Spinal cord (tissue), 10 donors: ENCODE measurements at places on chromosomes 3 and 15. TPM values are rescaled to one million over a fixed set of nuclear protein-coding genes. Genes with fewer than 3 reads are reported as not detected.

DNA sequence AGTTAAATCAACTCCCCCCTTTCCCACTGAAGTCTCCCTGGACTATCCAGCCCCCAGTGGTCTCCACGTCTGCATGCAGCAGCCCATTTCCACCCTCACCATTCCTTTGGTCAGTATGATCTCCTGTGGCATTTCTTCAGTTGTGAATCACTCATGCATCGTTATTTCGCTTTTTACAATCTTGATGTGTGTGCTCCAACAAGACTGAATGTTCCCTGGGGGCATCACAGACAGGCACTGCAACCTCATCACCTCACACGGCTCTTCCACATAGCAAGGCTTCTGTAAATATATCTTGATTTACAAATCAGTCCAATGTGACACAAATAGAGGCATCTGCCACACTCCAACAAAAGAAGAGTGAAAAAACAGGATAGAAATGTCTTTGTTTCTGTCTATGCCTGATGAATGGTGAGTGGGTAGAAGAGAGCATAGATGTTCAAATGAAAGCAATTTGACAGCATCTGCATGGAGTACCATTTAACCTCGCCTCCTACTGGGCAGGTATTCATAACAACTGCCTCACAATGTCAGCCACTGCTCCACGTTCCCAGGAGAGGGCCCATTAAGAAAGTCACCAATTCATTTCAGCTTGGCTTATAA is 5.2 kb downstream of the HEG1 start:
- no peak overlapping the region for H3K4me3 ChIP-seq
- no peak for DNase-seq
- H3K36me3 ChIP-seq: no peaks in the 10 kb centered on the region
- peaks cover 25% of the 10 kb centered on the region for H3K4me1 ChIP-seq

DNA sequence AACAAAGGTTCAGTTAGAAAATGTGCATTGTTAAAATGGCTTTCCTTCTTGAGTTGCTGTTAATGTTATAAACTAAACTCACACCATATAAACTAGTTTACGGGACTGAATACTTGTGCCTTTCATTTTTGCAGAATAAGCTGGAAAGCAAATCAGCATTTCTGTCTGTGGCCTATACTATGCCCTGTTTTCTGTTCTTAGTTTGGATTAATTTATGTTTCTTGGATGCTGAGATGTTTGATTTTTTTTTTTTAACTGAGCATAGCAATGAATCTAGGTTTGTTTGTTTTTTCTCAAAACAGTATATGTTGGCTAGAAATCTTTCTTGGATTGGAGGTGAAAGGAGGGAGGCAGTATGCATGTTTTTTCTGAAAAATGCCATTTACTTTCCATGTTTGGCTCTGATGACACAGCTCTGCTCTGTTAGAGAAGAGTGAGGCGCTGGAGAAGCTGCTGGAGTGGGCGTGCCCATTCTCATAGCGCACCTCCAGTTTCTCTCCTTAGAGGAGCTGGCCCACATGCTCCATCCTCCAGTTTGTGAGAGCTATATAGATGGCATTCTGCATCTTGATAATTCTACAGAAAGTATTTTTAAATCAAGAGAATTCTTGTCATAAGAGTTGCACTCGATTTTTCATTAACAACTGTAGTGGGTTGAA is 423.6 kb upstream of the TPM1 start:
- H3K27me3 ChIP-seq: no peaks in the 10 kb centered on the region
- H3K4me1 ChIP-seq: peaks cover 2% of the 10 kb centered on the region
- H3K27ac ChIP-seq: peak overlapping the region; percentile 61
- H3K4me3 ChIP-seq: no peak overlapping the region
- DNase-seq: no peak
- no peaks in the 10 kb centered on the region for H3K36me3 ChIP-seq

DNA sequence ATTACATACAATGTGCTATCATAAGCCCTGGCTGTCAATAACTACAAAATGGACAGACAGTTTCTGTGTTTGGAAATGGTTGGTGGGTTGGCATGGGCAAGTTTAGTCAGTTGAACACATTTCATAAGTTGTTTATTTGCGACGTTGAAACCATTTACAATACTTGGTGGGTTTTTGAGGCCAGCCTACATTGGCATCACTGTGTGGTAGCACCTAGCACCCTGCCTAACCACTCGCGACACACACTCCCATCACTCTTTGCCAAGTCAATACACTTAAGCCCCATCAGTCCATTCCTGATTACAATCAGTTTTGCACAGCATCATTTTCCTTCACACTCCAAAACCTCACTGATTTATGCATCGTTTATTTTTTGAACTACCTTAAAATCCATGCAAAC is 13.8 kb downstream of the PROK2 start:
- no peak overlapping the region for H3K27ac ChIP-seq
- DNase-seq: no peak
- no peaks in the 10 kb centered on the region for H3K36me3 ChIP-seq
- no peaks in the 10 kb centered on the region for H3K4me1 ChIP-seq
- no peak overlapping the region for H3K4me3 ChIP-seq

- no peak overlapping the region for H3K27ac ChIP-seq
- no peaks in the 10 kb centered on the region for H3K27me3 ChIP-seq
- DNase-seq: no peak
- peaks cover 3% of the 10 kb centered on the region for H3K4me1 ChIP-seq
- no peaks in the 10 kb centered on the region for H3K36me3 ChIP-seq
- no peak overlapping the region for H3K4me3 ChIP-seq
Measured at GRCh38 chr15:64807051-64807749, 18.2 kb downstream of the PIF1 start.

DNA sequence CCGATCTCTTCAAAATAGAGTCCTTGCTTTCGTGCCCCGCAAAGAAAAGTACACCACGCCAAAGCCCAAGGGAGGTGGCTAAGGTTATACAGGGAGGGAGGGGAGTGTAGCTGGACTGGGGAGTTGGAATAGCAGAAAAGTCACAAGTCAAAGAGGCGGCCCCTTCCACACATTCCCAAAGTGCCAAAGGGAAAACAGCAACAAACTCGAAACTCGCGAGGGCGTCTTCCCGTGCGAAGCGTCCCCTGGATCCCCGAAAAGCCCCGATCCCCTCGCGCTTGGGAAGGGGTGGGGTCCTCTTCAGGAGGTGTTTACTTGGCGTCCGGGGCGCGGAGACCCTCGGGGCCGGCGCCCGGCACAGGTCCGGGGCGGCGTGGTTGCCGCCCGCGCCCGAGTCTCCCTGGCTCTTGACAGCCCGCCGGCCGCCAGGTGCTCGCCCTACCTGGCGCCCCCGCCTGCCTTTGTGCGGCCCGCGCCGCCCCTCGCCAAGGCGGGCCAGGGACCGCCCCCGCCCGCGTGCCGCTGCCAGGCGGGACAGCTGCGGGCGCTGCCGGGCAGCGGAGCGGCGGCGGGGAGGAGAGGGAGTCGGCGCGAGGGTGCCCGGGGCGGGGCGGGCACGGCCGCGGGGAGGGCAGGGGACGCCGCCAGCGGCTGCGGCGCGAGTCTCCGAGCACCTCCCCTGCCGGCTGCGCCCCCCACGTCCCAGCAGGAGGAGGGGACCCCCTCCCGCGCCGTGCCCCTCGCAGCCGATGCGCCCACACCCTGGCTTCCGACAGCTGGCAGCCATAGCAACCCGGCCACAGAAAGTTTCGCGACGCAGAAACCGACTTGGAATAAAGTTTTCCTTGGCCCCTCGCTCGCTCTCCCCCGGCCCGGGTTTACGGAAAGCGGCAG is 966 bp downstream of the MYO1E start:
- peaks cover 7% of the 10 kb centered on the region for H3K27me3 ChIP-seq
- peak overlapping the region; percentile 97 for H3K27ac ChIP-seq
- H3K4me3 ChIP-seq: peak overlapping the region; percentile 92
- DNase-seq: no peak
- no peaks in the 10 kb centered on the region for H3K36me3 ChIP-seq
- peaks cover 8% of the 10 kb centered on the region for H3K4me1 ChIP-seq

GRCh38 chr15:73571346-73571745 is 61.8 kb downstream of the NPTN start:
- no peak overlapping the region for H3K27ac ChIP-seq
- peaks cover 51% of the 10 kb centered on the region for H3K36me3 ChIP-seq
- no peak overlapping the region for H3K4me3 ChIP-seq
- no peak for DNase-seq
- H3K4me1 ChIP-seq: no peaks in the 10 kb centered on the region
- no peaks in the 10 kb centered on the region for H3K27me3 ChIP-seq

DNA sequence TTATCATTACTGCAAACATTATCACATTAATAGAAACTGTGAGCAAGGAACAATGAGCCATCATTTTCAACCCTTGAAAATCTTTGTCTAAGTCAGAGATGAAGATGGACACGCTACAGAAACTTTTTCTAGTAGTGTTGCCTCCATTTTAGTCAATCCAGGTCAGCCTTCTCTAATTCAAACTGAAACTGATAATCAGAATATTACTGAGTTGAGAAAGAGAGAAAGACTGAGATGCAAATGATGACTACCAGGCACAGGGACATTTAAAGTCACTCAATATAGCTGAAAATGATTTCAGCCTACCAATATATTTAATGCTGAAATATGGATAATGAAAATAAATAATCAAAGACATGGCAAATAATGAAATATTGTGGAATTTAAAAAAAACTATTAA is 261.4 kb downstream of the GBE1 start:
- H3K27ac ChIP-seq: no peak overlapping the region
- no peaks in the 10 kb centered on the region for H3K4me1 ChIP-seq
- H3K4me3 ChIP-seq: no peak overlapping the region
- no peaks in the 10 kb centered on the region for H3K36me3 ChIP-seq
- DNase-seq: no peak

GRCh38 chr3:141915766-141916165 is 39.3 kb downstream of the ATP1B3 start:
- no peak for DNase-seq
- H3K4me3 ChIP-seq: no peak overlapping the region
- no peaks in the 10 kb centered on the region for H3K27me3 ChIP-seq

DNA sequence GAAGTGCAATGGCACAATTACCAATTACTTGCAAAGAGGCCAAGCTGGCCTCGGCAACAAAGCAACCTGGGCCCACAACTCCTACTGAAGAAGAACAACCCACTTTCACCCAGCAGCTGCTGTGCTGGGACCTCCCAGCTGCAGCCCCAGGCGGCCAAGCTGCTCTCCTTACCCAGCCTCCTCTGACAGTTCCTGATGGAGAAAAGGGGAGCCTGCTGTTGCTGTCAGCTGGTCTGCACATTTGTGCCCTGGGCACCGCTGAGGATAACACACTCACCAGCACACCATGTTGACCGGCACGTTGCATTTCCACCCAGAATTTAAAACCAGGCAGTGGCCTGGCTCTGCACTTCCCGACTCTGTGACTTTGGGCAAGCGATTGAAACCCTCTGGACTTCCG is 33.6 kb downstream of the SSUH2 start:
- H3K4me1 ChIP-seq: peaks cover 14% of the 10 kb centered on the region
- no peak overlapping the region for H3K4me3 ChIP-seq
- no peaks in the 10 kb centered on the region for H3K36me3 ChIP-seq
- no peaks in the 10 kb centered on the region for H3K27me3 ChIP-seq

DNA sequence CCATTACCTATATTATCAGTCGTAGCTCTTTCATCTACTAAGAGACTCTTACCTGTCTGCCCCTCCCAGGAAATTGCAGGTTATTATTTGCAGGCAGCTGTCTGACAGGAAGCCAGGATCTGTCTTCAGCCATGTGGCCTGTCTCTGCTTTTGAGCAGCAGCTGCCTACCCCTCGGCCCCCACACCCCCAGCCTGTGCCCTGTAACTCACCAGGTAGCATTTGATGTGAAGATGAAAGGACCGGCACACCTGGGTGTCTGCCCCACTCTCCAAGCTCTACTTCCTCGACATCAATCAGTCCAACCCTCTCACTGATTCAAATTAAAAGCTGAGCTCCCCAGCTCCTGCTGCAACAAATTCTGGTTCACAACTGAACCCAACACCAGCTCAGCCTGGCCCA is 197.2 kb upstream of the CTNNB1 start:
- H3K27ac ChIP-seq: no peak overlapping the region
- no peaks in the 10 kb centered on the region for H3K36me3 ChIP-seq
- no peaks in the 10 kb centered on the region for H3K27me3 ChIP-seq

DNA sequence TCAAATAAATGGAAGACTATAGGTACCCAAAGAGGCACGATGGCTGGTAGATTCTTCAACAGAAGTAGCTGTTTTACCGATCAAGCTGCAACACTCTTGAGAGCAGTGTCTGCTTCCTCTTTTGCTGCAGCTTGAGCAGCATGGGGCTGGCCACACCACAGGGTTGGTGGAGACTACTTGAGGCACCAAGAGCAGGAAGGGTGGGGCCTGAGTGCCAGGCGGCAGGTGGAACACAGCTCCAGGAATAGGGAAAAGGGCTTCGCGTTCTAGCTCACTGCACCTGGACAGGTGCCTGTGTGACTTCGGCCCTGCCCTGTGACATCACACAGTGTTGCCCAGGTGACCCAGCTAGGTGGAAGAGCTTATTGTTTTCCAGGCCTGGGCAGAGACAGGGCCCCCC is at the start of gene CCDC33:
TSS of gene CCDC33 (plus strand) at position 365 of the 400 bp plus-strand sequence. CDS start 394 bp downstream, outside the sequence.
- H3K4me3 ChIP-seq: no peak within 1 kb of the TSS
- no peak for DNase-seq
- H3K27ac ChIP-seq: no peak within 1 kb of the TSS
- no peaks in the 10 kb centered on the region for H3K27me3 ChIP-seq
- H3K36me3 ChIP-seq: no peaks in the 10 kb centered on the region
- peaks cover 33% of the 10 kb centered on the region for H3K4me1 ChIP-seq

GRCh38 chr3:24608701-24609390 is 114.2 kb upstream of the THRB start:
- H3K4me1 ChIP-seq: no peaks in the 10 kb centered on the region
- H3K4me3 ChIP-seq: no peak overlapping the region
- no peaks in the 10 kb centered on the region for H3K36me3 ChIP-seq
- DNase-seq: no peak

DNA sequence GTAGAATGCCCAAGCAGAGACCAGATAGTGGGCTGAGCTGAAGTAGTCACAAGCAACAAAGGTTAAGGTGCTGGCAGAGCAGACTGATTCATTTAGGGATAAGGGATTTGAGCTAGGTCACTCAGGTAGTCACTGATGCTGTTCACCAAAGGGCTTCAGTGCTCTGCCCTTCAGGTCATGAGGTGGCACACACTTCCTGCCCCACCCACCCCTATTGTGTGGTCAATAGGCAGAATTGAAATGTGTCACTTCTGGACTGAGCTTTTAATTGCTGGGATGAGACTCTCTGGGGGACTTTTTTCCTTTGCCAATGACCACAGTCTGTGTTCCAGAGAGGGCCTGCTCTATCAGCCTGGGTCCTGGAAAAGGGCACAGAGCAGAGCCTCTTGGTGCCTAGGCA is 2.9 kb upstream of the DIS3L start:
- no peak overlapping the region for H3K4me3 ChIP-seq
- H3K4me1 ChIP-seq: peaks cover 21% of the 10 kb centered on the region
- no peaks in the 10 kb centered on the region for H3K36me3 ChIP-seq
- DNase-seq: no peak
- no peak overlapping the region for H3K27ac ChIP-seq

GRCh38 chr3:59677747-59678702 is 628.2 kb upstream of the CFAP20DC start:
- no peaks in the 10 kb centered on the region for H3K36me3 ChIP-seq
- no peak overlapping the region for H3K4me3 ChIP-seq
- DNase-seq: no peak
- H3K27me3 ChIP-seq: no peaks in the 10 kb centered on the region

- H3K36me3 ChIP-seq: no peaks in the 10 kb centered on the region
- H3K27me3 ChIP-seq: no peaks in the 10 kb centered on the region
- no peaks in the 10 kb centered on the region for H3K4me1 ChIP-seq
- no peak for DNase-seq
- no peak overlapping the region for H3K4me3 ChIP-seq
Measured at GRCh38 chr15:70722266-70723121, 40.9 kb downstream of the UACA start.

GRM2 gene
- 1.5 TPM for total RNA-seq

AZI2 gene
- 69.9 TPM for total RNA-seq

CTXND1 gene
- total RNA-seq: 6.3 TPM

MAPKBP1 gene
- 32.7 TPM for total RNA-seq

SPINK8 gene
- 1.0 TPM for total RNA-seq

ROPN1 gene
- not detected for total RNA-seq

GOLGA6L4 gene
- 2.4 TPM for total RNA-seq

PLA2G4D gene
- 0.06 TPM for total RNA-seq

PLSCR2 gene
- not detected for total RNA-seq

ISL2 gene
- 0.28 TPM for total RNA-seq
